ENCODE measurements at places on chromosomes 1 and 21.

- DNase-seq: no peak
Measured at GRCh38 chr1:61825393-61825792, 83.1 kb downstream of the PATJ start.

DNA sequence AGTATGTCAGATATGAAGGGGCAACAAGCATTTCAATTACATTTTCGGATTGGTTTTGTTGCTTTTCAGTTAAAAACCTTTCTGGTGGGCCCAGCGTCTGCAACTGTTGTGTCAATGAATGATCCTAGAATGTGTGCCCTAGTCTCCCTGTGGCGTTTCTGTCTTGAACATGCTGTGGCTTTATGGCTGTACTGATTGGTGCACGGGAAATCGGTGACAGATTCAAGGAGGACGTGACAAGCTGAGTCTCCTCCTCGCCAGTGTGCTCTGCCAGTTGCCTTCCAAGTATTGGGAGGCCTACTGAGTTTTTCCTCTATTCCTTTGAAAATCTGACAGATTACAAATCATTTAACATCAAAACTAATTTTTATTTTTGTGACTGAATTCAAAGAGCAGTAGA lies 127.6 kb downstream of the ZP4 start:
- DNase-seq: no peak

DNA sequence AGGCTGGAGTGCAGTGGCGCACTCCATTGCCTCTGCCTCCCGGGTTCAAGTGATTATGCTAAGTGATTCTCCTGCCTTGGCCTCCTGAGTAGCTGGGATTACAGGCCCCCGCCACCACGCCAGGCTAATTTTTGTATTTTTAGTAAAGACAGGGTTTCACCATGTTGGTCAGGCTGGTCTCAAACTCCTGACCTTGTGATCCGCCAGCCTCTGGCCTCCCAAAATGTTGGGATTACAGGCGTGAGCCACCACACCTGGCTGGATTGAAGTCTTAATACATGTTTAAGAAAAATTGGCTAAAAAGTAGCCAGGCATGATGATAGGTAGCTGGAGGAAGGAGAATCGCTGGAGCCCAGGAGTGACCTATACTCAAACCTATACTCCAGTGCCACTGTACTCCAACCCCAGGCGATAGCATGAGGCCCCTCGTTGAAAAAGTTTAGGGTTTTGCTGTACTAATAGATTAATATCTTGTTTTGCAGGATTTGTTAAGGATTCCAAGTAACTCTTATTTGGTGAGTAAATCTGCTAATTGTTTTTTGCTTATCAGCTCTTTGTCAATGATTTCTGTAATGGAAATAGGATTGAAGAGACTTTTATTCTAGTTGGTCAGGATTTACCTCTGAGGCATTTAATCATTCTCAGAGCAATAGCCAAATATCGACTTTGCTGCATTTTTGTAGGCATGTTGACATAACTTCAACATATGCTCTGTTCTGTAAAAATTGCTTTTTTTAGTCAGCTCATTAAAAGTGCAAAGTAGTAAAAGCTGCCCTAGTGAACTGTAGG lies 2.0 kb downstream of the RCC1 start:
- DNase-seq: peak; percentile 39

- no peak for DNase-seq
Measured at GRCh38 chr1:93013145-93014065, 52.1 kb upstream of the DIPK1A start.

- DNase-seq: peak; percentile 91
Measured at GRCh38 chr1:177945943-177946650, 23.8 kb downstream of the SEC16B start.

DNA sequence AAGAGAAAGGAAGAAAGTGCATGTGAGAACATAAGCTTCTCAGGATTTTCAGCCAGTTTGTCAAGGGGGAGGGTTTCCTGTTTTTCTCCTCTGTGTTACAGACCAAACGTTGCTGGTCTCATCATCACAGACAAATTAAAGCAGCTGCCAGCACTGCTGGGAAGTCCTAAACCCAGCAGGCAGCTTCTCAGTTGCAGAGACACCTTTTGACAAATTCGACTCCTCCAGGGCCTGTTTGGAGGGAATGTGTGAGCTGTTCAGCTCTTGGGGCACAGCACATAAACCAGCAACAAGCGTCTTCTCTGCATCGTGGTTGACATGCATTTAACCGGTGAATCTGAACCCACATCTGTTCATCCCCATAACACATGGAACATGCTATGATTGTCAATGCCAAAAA lies 454.6 kb upstream of the RUNX1 start:
- no peak for DNase-seq

GRCh38 chr1:53732409-53732808 lies 6.6 kb downstream of the GLIS1 start:
- DNase-seq: no peak

DNA sequence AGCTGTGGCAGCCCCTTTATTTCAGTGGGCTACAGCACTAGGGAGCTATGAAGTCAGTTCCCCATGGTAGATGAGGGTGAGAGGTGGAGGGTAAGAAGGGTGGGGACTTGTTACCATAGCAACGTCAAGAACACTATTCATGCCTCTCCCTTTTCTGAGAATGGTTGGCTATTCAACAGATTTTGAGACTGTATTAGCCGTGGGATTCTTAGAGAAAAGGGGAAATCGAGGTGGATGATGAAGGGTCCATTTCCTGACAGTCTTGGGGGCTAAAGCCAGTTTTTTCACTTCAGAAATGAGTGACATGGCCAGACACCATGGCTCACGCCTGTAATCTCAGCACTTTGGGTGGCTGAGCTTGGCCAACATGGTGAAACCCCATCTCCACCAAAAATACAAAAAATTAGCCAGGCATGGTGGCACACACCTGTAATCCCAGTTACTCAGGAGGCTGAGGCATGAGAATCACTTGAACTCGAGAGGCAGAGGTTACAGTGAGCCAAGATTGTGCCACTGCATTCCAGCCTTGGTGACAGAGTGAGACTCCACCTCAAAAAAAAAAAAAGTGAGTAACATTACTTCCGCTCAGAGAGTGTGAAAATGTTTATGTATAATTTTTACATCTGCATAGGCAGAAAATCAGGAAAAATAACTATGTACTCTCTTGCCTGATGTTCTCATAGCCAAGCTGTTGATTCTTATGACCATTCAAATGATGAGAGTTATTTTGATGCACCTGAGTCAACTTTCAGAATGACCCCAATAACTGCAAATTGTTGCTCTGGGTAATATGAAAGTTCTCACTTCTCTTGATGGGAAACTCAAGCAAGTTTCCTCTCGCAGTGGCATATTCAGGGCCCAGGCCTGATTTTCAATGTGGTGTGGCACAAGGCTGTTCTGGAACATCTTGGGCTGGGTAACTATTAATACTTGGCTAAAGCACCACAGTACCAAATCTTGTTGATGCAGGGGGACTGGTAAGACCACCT lies 23.2 kb upstream of the RGSL1 start:
- DNase-seq: no peak

GRCh38 chr1:224331326-224331725 lies 1.4 kb upstream of the NVL start:
- DNase-seq: no peak

GRCh38 chr1:19656780-19657466 lies 7.8 kb upstream of the HTR6 start:
- DNase-seq: no peak

DNA sequence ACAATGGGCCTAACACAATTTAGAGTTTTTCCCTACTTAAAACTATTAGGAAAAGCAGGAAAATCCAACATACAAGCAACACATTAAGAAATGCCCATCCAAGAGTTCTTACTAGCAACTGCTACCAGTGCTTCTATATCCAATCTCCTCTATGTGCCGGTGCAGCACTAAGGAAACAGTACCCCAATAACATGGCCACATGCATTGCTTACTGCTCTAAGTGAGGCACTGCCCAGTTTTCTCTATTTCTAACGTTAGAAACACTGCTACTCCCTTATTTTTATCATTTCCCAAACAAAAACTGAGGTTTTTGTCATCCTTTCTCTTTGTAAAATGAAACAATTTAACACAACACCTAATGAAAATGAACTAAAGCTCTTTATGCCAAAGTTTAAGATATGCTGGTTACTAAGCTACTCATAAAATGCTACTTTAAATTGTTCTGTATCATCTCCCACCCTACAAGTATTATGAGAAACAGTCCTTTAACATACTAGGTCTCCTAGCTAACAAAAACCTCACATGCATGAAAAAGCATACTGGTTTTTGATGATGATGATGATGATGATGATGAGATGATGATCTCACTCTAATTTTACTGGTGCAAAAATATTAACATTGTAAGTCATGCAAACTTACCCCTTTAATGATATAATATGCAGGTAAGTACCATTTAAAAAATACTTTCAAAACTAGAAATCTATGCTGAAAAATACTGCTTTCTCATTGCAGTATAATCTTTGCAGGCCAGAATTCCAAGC lies 90.7 kb upstream of the TTC39A start:
- no peak for DNase-seq

DNA sequence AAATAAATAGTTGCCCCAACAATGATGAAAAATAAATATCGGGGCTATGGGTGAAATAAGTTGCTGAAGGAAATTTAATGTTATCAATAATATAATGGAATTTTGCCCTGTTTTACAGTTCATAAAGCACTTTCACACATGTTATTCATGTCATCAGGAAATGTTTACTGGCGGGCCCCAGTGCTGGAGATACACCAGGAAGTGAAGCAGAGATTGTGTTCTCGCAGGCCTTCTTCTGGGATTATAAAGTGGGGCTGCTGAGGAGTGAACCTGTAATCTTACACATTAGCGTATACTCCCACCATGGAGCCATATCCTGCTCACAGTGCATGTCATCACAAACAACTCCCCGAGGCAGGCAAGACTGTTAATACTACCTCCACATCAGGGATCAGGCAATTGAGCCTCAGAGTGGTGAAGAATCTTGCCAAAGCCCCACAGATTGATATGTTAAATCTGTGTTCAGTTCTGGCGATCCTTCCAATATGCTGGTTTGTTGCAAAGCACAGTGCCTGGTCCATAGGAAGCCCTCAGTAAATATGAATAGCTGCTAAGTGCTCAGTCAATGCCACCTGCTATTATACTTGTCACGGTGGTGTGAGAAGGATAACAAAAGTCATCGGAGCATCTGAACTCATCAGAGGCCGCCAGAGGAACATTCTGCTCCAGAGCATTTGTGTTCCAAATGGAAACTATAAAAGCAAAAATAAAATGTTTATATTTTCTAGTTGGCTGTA lies 104.4 kb upstream of the UBE2U start:
- no peak for DNase-seq

- DNase-seq: peak; percentile 80
Measured at GRCh38 chr1:163170975-163171676, 31.6 kb downstream of the RGS5 start.

DNA sequence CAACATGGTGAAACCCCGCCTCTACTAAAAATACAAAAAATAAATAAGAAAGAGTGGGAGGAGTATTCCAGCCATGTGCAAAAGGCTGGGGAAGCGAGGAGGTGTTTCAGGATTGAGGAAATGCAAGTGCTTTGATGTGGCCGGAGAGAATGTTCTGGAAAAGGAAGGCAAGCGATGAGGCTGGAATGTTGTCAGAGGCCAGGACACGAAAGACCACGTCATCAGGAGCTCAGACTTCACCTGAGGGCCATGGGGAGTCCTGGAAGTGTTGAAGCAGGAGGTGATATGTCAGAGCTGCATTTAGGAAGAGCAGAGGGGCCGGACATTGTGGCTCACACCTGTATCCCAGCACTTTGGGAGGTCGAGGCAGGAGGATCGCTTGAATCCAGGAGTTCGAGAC lies 10.9 kb upstream of the THEMIS2 start:
- no peak for DNase-seq

DNA sequence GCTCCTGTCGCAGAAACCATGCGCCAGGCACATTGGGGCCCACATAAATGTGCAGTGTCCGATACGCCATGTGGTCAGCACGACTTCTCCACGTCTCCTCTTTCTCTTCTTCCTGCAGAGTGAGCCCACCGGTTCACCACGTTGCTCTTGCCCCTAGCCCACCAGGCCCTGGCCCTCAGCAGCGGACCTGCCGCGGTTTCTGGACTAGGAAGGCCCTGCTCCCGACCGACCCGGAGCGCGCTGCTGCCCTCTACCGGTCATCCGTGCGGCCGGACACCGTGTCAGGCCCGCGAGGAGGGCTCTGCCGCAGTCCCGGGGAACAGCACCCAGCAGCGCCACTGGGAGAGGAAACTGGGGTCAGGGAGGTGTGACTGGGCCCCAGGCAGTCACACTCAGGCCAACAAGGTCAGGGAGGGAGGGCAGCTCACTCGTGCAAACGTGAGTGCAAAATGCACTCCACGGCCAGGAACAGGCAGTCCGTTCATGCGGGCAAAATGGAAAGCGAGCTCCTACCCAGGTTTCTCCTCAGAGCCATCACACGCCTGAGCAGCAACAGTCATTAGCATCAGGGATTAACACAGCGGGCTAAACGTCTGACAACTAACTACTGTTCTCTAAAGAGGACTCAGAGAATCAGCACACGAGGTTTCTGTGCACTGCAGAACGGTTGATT lies 13.7 kb downstream of the TLR5 start:
- DNase-seq: peak; percentile 29

- DNase-seq: peak; percentile 18
Measured at GRCh38 chr21:23664193-23664694, 1943.0 kb downstream of the MRPL39 start.

DNA sequence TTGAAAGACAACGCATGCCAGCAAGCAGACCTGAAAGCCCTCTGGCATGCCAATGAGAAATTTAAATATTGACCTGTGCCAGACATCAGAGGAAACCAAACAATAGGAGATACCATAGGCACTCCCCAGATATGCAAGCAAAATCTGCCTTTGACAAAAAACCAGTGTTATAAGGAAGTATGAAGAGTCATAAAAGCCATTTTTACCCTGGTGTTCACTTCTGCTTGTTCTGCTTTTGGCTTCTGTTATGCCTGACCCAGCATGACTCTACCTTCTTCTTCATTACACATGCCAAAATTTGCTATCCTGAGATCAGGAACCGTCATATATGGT lies 26.4 kb downstream of the NPHS2 start:
- DNase-seq: no peak

GRCh38 chr1:11013160-11013531 lies 692 bp downstream of the TARDBP start:
- DNase-seq: no peak

- no peak for DNase-seq
Measured at GRCh38 chr1:183914276-183914675, 109.4 kb downstream of the RGL1 start.

DNA sequence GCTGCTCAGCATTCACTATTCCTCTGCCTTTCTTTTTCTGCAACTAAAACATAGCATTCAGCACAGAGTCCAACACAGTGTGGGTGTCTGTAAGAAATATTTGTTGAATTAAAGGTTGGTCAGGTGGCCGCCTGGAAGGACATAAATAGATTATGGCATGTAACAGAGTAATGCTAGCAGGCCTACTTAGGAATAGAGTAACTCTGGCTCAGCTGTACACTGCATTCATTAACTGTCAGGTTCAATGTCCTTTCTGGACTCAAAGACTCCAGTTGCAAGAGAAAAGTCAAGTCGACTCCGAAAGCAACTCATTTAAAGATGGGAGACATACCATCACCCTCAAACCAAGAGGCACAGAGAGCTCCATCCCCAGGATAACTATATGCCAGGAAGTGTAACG lies 116.0 kb downstream of the LMX1A start:
- no peak for DNase-seq

- no peak for DNase-seq
Measured at GRCh38 chr21:34724131-34724856, 55.5 kb downstream of the CLIC6 start.

Measured in A673 (cell line).